ENCODE measurements at places on chromosomes 12 and 14.

GRCh38 chr12:64323006-64323405 is 67.6 kb downstream of the C12orf56 start:
- DNase-seq, result no peak

GRCh38 chr14:97318380-97318779 is 521.2 kb downstream of the VRK1 start:
- no peak for DNase-seq

DNA sequence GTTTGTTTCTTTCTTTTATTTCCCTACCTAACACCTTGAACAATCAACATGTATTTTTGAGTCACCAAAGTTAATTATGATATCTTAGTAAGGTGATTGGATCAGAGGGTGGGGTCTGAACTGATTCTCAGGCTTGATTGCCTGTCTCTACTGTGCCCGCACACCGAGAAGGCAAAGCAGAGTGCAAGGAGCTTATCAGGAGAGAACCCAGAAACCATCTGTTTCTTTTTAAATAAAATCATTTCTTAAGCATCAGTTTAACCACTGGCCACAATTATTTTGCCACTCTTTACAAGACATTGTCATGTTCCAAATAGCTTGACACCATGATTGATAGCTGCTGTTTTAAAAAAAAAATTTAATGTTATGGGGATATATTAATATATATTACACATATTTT is 3.1 kb downstream of the GARIN2 start:
- DNase-seq, result no peak

DNA sequence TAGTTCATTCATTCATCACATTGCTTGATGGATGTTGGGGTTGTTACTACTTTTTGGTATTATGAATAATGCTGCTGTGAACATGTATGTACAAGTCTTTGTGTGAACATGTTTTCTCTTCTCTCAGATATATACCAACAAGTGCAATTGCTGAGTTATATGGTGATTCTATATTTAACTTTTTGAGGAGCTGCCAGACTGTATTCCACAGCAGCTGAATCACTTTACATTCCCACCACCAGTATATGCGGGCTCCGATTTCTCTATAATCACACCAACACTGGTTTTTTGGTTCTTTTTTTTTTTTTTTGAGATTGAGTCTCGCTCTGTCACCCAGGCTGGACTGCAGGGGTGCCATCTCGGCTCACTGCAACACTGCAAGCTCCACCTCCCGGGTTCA is 22.2 kb upstream of the PLEKHG6 start:
- DNase-seq, result no peak

DNA sequence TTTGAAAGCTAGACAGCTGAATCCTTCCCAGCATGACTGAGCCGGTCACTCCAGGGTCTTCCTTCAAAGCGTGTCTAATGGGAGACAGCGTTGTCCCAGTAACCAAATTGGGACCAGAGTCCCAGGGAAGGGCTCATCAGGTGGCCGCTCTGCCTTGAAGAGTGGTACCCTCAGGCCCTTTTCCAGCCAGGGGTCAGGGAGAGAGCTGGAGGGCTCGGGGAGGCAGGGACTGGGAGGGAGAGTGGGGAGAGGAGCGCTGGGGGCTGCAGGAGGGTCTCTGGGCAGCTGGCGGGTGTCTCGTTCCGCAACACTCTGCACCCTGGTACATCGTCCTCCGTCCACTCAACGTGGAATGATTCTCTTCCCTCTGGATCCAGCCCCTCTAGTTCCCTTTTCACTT is 1.6 kb upstream of the RTL1 start:
- no peak for DNase-seq

- no peak for DNase-seq
Observed at GRCh38 chr12:89140141-89140540, 212.2 kb downstream of the DUSP6 start.
